ENCODE measurements at places on chromosomes 6 and 20. TPM values are rescaled to one million over a fixed set of nuclear protein-coding genes. Genes with fewer than 3 reads are reported as not detected.

Gene GPR63
- 0.20 TPM for total RNA-seq

Gene OR2H1
- not detected for total RNA-seq

Gene EEF1A2
- total RNA-seq = 0.61 TPM

Gene MEP1A
- not detected for total RNA-seq

Gene TNFAIP3
- 40.7 TPM for total RNA-seq

Gene TFAP2D
- not detected for total RNA-seq

Gene TNFRSF21
- total RNA-seq = 11.7 TPM

Gene SPDEF
- total RNA-seq = 3.6 TPM

Gene SPEF1
- total RNA-seq = 8.1 TPM

GRCh38 chr20:4431446-4431845 is 290.3 kb upstream of the PRND start:
- no peak for DNase-seq

DNA sequence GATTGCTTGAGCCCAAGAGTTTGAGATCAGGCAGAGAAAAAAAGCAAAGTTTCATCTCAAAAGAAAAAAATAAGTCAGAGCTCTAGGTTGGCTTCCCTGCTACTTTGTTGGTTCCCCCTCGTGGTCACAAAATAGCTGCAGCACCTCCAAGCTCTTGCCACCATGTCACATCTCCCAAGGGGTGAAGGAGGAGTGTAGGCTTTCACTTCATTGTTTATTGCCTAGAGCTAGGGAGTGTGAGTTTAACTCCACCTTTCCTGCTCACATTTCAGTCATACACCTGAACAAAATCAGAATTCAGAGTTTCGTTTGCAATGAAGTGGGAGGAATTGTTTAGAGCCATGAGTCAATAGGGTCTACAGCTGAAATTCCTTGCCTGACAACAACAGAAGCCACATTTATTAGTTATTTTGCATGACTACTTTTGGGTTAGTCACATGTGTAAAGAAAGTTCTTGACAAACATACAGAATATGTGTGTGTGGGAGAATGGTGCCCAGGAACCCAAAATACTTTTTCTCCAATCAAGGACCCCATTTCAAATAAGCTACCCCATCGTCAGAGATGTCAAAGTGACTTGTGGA is 56.2 kb upstream of the UFL1 start:
- DNase-seq = no peak

- no peak for DNase-seq
Measured at GRCh38 chr6:18053555-18054445, 66.4 kb upstream of the KIF13A start.

DNA sequence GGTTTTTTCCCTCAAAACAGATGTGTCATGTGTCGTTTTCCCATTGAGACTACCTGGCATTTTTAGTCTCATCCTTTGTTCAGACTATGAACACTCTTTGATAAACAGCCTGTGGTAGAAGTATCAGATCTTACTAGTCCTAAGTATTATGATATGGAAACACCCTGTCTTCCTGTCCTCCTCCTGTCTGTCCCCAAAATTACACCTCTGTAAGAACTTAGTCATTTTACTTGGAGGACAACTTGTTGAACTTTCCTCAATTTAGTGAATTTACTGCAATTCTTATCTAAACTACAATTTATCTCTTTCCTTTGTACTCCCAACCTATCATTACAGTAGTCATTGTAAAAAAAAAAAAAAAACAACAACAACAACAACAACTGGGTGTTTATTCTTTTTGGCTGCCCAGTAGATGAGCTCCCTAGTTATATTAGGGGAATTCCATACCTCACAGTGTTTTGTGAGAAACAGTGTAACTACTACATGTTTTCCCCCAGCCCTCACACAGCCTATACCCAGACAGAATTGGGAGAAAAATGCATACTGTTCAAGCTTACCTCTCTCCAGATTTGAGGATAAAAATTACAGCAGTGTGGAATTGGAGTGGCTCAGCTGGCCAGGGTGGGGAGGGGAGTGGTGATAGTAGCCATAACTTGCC is 18.5 kb upstream of the ERVFRD-1 start:
- DNase-seq = no peak

DNA sequence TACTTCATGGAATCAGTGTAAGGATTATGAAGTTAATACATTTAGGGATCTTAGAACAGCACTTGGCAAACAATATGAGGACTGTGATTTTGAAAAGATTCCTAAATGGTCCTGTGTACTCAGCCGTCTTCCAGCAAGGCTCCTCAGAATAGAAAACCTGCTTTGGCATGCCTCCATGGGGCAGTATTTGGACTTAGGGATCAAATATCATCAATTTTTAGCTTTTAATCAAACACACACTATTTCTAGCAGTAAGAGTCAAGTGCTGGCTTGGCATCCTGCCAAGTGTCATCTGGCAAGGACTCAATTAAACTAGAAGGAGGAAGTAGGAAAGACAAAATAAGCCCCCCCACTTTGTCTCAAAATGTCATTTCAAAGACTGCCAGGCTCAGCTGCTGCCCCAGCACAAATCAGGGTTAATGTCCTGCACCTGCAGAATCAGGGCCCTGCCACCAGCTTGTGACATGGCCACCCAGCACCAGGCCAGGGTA is 40.8 kb downstream of the IYD start:
- DNase-seq = peak; percentile 63

DNA sequence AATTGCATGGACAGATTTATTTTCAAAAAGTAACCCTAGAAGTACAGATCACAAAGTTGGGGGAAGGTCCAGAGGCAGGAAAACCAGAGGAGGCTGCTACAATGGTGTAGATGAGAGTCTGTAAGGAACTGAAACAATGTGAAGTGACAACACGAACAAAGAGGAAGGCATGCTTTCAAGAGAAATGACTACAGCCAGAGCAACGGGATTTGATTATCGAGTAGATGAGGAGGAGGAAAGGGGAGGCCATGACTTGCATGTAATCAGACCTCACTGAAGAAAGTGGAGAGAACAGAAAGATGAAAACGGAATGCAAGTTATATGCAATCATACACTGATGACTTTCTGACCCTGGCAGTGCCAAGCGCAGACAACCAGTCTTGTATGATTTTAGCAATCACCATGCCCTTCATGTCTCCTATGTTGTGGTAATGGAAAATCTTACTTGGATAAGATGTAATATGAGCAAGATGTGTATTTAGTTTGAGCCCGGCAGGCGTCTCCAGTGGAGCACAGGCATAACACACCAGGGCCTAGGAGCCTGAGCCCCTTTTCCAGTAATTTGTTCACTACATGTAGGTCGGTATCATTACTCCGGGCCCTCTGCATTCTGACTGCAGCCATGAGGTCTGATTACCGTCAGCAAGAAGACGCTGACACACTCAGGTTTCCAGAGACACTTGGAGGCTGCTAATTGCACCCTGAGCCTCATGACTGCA is 34.0 kb upstream of the FAM83C start:
- no peak for DNase-seq

DNA sequence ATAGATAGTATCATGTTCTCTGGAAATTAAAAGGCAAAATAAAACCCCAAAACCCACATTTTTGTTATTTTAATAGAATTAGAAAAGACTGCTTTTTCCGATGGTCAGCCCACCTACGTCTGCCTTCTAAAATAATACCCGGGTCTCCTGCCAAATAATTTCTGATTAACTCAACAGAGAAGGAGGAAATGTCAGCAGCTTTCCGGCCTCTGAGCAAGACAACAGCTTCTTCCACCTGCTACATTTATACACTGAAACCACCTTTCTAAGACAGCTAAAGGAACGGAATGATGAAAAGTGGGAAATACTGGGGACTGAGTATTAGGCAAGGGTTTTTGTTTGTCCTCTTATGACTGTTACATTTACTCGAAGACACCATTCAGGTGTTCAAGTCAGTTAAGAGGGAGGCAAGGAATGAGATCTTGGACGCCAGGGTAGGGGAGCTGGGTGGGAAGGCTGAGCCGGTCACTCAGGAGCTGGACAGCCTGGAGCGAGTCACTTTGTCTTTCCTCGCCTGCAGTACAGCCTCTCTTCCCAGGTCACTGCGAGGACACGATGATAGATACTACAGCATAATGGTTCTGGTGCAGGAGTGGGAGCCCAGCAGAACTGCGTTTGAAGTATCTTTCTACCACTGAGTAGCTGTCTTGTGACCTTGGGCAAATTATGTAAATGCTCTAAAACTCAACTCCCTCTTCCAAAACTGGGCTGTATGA is 96.3 kb upstream of the QKI start:
- DNase-seq = no peak

GRCh38 chr20:9078826-9079731 is 10.2 kb downstream of the PLCB4 start:
- no peak for DNase-seq

- no peak for DNase-seq
Measured at GRCh38 chr6:105691081-105691480, 288.2 kb upstream of the PREP start.

- no peak for DNase-seq
Measured at GRCh38 chr6:70299456-70299855, 3.4 kb downstream of the COL9A1 start.

DNA sequence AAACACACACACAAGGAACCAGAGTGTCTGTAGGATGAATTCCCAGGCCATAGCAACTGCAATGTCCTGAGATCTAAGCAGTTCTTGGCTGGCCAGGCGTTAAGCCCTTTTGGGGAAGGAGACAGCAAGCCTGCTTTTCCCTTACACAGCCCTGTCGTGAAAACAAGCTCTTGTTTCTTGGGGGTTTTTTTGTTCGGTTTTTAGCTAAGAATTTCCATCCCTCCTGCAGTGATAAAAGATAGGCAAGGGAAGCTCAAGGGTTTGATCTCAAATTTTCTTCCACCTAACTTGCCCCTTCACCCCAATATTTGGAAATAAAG is 1.5 kb downstream of the TNFRSF21 start:
- DNase-seq = no peak

GRCh38 chr6:157374889-157375443 is 6.0 kb upstream of the ZDHHC14 start:
- no peak for DNase-seq

DNA sequence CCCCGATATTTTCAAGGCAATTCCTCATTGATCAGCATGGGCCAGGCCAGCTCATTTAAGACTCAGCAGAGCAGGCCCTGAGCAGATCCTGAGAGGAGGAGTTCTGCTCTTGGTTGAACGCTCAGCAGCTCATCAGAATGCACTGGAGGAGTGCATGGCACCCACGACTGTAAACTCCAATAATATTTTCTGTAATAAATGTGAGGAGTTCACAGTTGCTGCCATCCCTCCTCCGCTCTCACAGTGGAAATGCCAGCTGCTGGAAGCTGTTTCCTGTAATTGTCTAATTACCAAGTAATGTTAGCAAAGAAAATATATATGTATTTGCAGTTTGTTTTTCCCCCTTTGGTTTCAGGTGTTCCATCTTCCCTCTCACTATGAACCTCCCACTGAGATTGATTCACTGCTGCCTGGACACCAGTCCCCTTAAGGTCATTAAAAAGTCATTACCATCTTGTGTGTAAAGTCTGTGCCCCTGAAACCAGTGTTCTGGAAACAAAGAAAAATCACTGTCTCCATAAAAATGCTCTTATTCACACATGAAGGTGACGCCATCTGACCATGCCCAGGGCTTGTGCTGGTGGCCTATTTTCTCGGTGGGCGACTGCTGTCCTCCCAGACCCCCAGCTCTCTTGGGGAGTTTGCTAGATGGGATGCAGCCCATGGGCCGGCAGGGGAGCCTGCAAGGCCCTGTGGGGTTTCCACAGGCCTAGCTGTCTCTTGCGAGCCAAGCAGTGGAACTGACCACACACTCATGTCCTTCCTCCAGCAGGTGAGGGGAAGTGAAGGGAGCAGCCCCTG is 374.2 kb downstream of the ZFAND3 start:
- no peak for DNase-seq

DNA sequence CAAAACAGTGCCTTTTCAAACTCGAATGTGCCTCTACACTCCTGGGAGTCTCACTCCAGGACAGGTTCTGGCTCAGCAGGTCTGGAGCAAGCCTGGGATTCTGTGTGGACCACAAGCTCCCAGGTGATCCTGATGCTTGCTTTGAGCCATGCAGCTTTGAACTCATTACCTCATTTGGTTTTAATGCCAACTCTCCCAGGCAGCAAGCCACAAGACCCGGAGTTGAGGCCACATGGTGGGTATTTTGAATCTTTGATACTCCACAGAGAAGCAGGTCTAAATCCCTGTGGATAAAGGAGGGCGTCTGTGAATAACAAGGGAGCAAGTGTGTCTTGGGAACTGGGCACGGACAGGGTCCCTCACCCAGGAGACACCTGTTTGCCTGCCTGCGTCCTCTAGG is 205.4 kb upstream of the CST7 start:
- DNase-seq = no peak

DNA sequence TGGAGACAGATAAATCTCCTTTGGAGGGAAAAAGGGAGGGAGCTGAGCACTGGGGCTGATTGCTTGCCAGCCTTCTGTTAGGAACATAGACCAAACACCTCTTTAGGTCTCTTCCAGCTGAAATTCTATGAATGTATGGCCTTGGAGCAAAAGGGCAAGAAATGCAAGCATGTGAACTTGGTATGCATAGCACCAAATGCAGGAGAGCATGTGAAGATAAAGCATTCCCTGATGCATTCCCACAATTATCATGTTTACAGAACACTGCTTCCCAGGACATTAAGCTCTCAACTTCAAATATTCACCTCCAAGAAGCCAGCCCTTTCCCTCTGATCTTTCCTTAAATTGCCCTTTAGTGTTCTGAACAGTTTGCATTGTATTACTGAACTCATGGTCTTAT is 15.6 kb downstream of the RIPOR2 start:
- DNase-seq = no peak

DNA sequence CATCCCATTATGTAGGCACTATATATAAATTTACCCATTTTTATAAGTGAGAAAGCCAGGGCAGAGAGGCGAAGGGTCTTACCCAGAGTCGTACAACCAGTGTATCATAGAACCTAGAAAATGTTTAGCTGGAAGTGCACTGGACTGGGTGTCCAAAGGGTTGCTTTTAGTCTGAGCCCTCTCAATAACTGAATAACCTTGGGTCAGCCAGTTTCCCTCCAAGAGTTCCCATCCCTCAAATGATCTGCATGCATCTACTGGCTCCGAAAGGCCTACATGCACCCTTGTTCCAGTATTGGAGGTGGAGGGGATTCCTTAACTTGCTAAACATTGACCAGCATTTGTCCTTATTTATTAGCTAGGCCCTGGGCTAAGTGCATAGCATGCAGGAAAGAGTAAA is 3.8 kb downstream of the SNPH start:
- no peak for DNase-seq

DNA sequence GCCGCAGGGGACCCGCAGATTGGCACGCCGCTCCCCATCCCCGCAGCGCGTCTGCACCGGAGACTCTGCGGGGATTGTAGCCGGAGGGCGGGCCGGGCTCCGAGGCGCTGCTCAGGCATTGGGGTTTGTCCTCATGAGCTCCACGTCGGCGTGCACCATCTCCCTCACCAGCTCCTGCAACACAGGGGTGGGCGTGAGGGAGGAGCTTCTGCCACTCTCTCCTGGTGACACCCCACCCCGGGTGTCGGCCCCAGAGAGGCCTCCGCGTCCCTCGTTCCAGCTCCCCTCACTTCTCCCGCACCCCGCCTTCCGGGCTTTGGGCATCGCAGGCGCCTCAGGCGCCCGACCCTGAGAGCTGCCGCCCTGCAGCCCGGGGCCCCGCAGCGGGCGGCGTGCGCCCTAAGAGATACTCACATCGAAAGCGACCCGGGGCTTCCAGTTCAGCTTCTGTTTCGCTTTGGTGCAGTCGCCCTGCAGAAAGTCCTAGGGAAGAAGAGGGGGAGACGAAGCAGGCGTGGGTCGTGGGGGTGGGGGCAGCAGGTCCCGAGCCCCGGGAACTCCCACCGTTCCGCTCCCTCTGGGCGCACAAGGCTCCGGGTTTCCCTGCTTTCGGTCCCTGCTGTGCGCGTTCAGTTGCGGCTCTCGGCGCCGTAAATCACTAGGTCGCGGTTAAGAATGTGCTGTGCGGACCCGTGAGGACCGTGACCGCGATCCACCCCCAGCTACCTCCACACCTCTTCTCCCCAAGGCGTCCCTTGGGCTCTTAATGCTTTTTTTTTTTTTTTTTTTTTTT is 14.5 kb downstream of the FOXC1 start:
- peak; percentile 82 for DNase-seq
